ENCODE measurements at places on chromosomes 3 and 15.

DNA sequence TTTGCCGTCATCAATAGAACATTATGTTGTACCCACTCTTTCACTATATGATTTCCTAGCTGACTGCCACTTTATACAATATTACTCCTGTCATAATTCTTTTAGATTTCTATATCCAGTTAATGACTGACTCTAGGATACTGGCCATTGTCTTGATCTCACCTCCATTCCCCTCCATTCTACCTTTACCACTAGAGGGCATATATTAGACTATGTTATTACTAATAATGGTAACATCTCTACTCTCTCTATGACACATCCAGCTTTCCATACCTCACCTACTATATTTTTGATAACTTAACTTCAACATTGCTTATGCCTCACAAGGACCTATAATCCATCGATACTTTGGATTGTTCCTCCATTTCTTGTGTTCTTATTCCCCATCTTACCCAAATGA is 31.4 kb upstream of the POU1F1 start:
- no peak for DNase-seq

GRCh38 chr3:118380576-118380975 is 654.1 kb downstream of the IGSF11 start:
- DNase-seq: no peak

DNA sequence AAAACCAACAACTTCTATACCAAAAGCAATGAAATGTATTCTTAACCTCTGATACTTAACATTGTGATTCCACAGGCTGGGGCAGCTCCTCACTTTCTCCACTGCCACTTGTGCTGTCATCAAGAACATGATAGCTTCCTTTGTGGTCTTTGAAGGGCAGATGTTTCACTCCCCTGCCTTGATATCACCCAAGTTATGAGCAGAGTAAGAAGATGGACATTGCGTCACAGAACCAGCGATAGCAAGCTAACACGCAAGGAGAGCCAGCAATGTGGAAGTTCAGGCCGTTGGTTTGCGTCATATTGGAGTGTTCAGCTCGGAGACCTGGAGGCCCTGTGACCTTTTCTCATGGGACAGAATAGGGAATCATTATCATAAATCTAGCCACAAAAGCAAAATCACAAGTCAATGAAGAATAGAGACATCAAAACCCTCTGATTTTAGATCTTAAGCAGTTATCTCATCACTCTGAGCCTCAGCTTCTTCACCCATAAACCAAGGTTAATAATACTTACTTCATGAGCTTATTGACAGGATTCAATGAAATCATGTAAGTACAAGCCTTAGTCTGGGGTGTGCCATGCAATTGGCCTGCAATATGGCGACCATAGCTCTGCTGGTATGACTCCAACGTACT is 183.8 kb upstream of the THBS1 start:
- DNase-seq: no peak

DNA sequence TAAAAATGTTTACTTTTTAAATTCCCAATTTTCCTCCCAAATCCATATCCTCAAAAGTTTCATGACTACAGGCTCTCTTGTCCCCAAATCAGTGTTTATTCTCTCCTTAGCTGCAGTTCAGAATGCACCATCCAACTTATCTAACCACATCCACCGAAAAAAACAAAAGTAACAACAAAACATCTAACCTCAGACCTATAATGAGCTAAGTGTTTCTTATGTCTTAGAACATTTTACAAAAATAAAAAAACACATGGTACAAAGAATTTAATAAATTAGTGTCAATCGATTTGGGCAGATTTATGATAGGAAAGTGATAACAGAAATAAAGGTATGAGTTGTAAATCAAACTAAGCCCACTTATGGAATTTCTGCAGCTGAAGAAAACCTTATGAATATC is 13.6 kb downstream of the SATB1 start:
- DNase-seq: no peak

GRCh38 chr15:43286074-43286473 is 19.3 kb upstream of the TGM5 start:
- DNase-seq: no peak

- DNase-seq: no peak
Measured at GRCh38 chr3:172102883-172103310, 63.5 kb downstream of the FNDC3B start.

GRCh38 chr3:107662124-107662507 is 139.4 kb downstream of the BBX start:
- peak; percentile 69 for DNase-seq

GRCh38 chr15:90053685-90054466 is 48.4 kb downstream of the IDH2 start:
- DNase-seq: no peak

GRCh38 chr3:112646623-112647022 is 5.7 kb upstream of the CCDC80 start:
- DNase-seq: no peak

DNA sequence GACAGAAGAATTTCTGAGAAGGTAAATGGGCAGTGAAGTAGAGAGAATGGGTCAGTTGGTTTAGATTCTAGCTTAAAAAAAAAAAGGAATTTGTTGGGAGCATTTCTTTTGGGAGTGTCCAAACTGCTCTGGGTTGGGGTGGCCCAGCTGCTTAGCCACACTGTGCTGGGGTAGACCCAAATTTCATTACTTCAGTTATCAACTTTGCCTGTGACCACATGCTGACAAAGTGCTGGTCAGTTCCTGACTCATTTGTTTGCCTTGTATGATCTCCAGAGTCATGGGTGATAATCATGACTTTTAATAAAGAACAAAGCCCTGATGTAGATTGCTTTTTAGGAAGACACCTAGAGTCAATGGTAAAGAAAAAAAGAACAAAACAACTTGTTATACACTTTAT is 121.5 kb upstream of the FGF7 start:
- DNase-seq: no peak

- DNase-seq: peak; percentile 6
Measured at GRCh38 chr3:172904711-172905373, 154.3 kb downstream of the ECT2 start.

DNA sequence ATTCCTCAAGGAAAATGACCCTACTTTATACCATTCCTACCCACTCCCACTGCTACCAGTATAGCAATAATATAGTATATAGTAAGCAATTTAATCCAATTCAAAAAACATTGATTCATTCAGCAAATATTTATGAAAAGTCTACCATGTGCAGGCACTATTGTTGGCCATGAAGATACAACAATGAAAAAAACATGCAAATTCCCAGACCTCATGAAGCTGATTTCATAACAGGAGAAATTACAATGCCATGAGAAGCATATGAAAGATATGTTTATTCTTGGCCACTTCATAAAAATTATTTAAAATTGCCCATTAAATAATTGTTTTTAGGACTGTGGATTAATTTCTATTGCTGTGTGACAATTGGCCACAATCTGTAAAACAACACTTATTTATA is 315.8 kb upstream of the COL8A1 start:
- DNase-seq: no peak

GRCh38 chr3:127254033-127254644 is 33.7 kb downstream of the PRR20G start:
- no peak for DNase-seq

DNA sequence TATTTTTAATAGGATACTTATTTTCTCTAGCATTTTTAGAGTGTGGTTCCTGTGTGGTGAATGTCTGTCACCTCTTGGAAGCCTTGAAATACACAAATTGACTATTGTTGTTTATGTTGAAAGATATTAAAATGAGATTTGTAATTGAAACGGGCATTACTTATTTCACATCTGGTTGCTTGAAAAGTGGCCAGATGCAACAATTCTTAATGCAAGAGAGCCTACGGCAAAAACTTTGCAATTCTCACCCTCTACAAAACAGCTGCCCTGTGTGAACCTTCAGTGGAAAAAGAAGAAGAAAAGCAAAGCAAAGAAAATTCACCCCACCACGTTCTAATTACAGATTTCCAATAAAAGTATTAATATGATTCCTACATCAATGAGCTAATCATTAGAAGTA is 46.6 kb downstream of the PPARG start:
- no peak for DNase-seq

DNA sequence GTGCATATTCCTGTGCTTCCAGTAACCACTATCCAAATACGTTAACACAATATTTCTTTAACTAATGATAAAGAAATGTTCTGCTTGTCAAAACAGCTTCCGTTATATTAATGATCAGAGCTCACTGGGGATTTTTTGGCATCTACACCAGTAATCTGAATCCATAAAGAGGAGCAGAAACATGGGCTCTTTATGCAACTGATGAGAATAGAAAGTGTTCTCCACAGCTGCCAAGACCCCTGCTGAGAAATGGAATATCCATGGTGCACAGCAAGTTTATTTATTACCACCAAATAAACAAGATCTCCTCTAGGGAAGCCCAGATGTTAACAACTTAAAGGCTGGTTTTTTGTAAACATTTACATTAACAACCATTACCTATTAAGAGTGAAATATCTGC is 54.5 kb downstream of the ALDH1A2 start:
- peak; percentile 27 for DNase-seq

GRCh38 chr3:189144645-189145044 is 27.1 kb upstream of the TPRG1 start:
- DNase-seq: peak; percentile 11

- DNase-seq: no peak
Measured at GRCh38 chr3:57206423-57206822, 6.6 kb upstream of the HESX1 start.

- DNase-seq: no peak
Measured at GRCh38 chr15:100279446-100279845, 62.3 kb downstream of the ADAMTS17 start.

DNA sequence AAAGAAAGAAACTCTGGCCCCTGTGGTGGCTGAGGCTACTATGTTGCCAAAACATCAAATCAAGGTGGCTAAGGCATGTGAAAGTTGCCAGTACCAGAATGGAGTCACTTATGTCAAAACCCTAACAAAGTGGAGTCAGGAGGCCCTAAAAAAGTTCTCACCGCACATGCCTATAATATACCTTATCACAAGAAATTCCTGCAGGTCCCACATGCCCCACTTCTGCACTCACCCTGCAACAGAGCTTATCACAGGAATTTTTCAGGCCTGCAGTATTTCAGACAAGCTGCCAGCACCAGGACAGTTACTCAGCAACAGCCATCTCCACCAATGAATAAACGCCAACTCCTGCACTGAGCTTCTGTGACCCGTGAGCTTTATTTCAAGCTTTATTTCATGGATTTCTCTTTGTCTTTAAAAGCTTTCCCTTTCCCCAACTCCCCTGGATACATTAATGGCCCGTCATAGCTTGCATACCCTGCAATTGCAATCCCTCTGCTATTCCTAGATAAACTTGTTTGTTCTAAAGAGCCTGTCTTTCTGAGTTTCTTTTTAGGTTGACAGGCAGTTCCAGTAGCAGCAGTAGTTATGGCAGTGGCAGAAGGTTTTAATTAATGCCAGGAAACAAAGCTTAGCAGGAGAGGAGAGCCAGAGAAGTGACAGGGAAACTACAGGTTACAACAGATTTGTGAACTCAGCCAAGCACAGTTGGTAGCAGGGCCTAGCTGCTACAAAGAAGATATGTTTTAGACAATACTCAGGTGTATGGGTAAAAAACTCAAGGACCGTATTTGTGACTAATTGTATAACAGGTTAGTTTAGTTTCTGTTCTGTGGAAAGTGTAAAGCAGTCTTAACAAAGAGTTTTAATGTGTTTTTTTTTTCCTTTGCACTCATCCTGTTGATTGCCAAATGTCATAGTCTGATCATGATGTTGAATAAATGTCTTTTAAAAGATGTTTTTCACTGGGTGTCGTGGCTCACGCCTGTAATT is 15.9 kb upstream of the TMEM42 start:
- DNase-seq: peak; percentile 15

DNA sequence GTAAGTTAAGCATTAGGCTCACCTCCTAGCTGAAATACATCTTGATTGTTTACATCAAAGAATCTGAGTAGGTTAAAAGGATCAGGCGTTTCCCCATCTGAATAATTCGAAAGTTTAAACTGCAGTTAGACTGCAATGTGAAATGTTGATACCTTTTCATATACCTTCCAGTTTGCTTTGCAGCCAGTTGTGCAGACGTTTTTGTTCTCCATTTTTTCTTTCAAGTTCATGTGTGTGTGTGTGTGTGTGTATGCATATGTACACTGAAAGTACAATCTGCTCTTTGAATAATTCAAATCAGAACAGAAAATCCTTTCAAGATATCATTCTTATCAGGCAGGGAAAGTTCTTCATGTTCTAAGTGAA is 2.9 kb downstream of the ITPR1 start:
- DNase-seq: no peak

DNA sequence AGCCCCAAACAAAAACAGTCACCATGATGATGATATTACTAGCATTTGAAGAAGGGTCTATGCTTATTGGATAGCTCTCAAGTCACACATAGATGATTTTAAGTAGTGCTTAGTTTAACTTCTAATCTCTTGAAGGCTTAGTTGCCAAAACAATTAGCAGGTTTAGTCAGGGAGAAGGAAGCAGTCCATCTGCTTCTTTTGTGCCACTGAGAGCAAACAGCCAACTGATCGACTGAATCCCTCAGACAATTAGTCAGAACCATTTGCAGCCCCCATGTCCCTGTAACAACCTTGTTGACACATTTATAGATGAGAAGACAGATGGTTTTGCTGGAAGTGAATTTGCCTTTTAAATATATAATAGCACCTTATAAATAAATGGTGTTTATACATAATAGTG is 585.1 kb upstream of the SUCLG2 start:
- DNase-seq: no peak

- DNase-seq: no peak
Measured at GRCh38 chr15:22939652-22940061, 40.5 kb downstream of the CYFIP1 start.

GRCh38 chr3:174460831-174461230 is 398.3 kb upstream of the NAALADL2 start:
- DNase-seq: no peak

DNA sequence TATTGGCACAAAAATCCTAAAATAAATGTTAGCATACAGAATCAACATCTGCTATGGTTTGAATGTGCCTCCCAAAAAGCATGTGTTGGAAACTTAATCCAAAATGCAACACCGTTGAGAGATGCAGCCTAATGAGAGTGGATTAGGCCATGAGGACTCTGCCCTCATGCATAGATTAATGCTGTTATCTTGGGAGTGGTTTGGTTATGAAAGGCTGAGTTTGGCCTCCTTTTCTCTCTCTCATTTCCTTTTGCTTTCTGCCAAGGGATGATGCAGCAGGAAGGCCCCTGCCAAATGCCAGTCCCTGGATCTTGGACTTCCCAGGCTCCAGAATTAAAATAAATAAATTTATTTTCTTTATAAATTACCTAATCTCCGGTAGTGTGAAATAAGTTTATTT is 49.4 kb downstream of the SYNM start:
- DNase-seq: no peak

- DNase-seq: no peak
Measured at GRCh38 chr3:196216681-196217211, 412 bp downstream of the SLC51A start.

- DNase-seq: no peak
Measured at GRCh38 chr3:4979428-4980228, at the start of gene BHLHE40. Gene BHLHE40 (plus strand): TSS chr3:4979437. CDS start chr3:4979719, 282 bp downstream.

All from fibroblast of skin of scalp (primary cell).